Activated T-cell treated with anti-CD3 and anti-CD28 coated beads, Interleukin-2, amount 50 U/mL, for 24 hours (primary cell): ENCODE measurements at places on chromosomes 7 and 10.

DNA sequence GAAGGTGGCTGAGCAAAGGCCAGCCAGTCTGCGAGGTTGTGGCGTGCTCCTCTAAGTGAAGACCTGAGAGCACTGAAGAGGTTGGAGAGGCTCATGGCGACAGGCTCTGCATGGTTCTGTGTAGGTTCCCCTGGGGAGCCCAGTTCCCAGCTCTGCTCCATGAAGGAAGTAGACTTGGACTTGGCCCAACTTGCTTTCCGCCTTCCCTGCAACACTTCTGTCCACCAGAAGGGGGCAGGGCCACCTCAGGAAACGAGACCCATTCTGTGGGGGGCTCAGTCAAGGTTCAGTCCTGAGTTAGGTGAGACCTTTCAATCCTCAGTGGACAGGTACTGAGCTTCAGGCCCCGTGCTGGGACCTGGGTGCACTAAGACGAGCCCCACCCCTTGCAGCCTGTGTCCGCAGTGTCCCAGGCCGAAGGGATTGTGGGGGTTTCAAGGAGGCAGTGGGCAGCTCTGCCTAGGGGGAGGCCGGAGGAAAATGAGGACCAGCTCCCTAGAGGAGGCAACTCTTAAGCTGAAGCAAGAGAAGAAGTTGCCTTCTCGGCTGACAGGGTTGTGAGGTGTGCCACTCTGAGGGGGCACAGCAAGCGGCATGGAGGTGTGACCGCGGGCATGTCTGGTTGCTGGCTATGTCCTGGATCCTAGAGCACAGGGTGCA lies 15.0 kb upstream of the PCBD1 start:
- peak; percentile 61 for DNase-seq
- H3K36me3 ChIP-seq, result no peaks in the 10 kb centered on the region
- H3K4me1 ChIP-seq, result no peaks in the 10 kb centered on the region
- peaks cover 7% of the 10 kb centered on the region for H3K27me3 ChIP-seq

DNA sequence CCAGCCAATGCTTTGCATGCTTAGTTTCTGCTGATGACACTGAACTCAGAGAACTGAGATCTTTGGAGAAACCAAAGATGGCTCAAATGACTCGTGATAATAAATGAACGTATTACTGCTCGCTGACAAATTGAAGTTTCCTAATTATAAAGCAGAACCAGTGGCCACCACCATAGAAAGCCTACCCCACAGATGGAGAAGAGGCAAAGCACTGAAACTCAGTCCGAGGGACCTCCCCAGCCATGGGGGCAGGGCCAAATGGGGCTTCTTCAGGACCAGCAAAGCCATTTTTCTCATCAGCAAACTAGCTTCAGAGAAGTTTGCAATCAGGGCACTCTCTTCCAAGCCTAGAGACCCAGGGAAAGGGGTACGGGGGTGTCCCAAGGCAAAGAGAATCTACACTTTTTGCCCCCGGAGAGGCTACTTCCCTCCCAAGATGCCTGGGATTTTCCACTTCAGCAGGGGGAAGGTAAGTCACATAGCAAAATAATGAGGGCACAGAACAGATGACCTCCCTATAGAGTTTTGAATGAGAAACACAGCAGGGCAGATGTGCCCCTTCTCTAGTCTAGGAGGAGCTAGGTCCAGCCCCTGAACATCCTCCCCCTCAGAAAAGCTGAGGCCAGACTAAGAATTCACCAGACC lies 4.3 kb upstream of the IL6 start:
- peaks cover 18% of the 10 kb centered on the region for H3K4me1 ChIP-seq
- no peak overlapping the region for H3K27ac ChIP-seq
- DNase-seq, result no peak
- no peak overlapping the region for H3K4me3 ChIP-seq
- H3K27me3 ChIP-seq, result peaks cover 34% of the 10 kb centered on the region
- H3K36me3 ChIP-seq, result no peaks in the 10 kb centered on the region

- H3K4me1 ChIP-seq, result peaks cover 3% of the 10 kb centered on the region
- H3K4me3 ChIP-seq, result no peak overlapping the region
- H3K27ac ChIP-seq, result no peak overlapping the region
- no peak for DNase-seq
Measured at GRCh38 chr7:29485339-29486190, 78.1 kb upstream of the PRR15 start.

- no peak for DNase-seq
- H3K4me1 ChIP-seq, result no peaks in the 10 kb centered on the region
- no peaks in the 10 kb centered on the region for H3K36me3 ChIP-seq
- H3K27ac ChIP-seq, result no peak overlapping the region
Measured at GRCh38 chr10:17915181-17915580, 36.5 kb upstream of the SLC39A12 start.

GRCh38 chr7:121429798-121430197 lies 33.7 kb upstream of the FAM3C start:
- H3K27ac ChIP-seq, result no peak overlapping the region
- no peak for DNase-seq
- H3K27me3 ChIP-seq, result peaks cover 4% of the 10 kb centered on the region
- no peak overlapping the region for H3K4me3 ChIP-seq

DNA sequence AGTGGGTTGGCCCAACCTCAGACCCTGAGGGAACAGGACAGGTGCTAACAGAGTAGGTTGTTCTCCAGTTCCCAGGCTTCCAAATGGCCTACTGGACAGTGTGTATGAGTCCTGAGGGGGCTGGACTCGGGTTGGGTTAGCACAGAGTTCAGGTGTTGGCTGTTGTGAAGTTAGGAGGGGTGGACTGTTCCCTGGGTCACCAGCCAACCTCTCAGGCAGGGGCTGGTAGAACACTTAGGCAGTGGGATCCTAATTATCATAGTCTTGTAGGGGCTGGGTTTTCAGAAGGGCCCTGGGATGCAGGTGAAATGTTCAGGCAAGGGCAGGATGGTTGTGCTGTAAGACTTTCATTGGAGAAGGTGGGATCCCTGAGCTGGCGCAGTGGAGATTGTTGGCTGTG lies 293.0 kb downstream of the ZWINT start:
- H3K27me3 ChIP-seq, result no peaks in the 10 kb centered on the region
- no peak overlapping the region for H3K4me3 ChIP-seq
- no peak for DNase-seq
- no peak overlapping the region for H3K27ac ChIP-seq
- no peaks in the 10 kb centered on the region for H3K36me3 ChIP-seq

DNA sequence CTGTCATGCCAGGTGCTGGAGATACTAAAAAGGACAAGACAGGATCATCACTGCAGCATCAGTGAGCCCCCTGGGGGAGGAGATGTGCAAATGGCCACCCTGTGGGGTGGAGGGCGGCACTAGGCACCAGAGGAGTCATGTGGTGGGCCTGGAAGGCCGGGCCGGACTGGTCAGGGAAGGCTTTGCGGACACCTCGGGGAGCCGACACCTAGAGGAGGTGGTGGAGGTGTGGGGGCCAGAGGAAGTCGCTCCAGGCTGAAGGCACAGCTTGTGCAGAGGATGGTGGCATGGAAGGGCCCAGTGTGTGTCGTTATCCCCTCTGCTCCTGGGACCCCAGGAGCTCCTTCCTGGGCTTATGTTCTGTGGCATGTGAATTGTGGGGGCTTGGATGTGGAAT lies 437.7 kb downstream of the RPS24 start:
- no peaks in the 10 kb centered on the region for H3K36me3 ChIP-seq
- no peak overlapping the region for H3K27ac ChIP-seq
- H3K4me3 ChIP-seq, result no peak overlapping the region
- no peaks in the 10 kb centered on the region for H3K27me3 ChIP-seq
- H3K4me1 ChIP-seq, result no peaks in the 10 kb centered on the region

GRCh38 chr10:76451911-76452310 lies 1020.5 kb downstream of the LRMDA start:
- no peaks in the 10 kb centered on the region for H3K4me1 ChIP-seq
- H3K4me3 ChIP-seq, result no peak overlapping the region
- H3K36me3 ChIP-seq, result no peaks in the 10 kb centered on the region
- H3K27ac ChIP-seq, result no peak overlapping the region
- no peak for DNase-seq

DNA sequence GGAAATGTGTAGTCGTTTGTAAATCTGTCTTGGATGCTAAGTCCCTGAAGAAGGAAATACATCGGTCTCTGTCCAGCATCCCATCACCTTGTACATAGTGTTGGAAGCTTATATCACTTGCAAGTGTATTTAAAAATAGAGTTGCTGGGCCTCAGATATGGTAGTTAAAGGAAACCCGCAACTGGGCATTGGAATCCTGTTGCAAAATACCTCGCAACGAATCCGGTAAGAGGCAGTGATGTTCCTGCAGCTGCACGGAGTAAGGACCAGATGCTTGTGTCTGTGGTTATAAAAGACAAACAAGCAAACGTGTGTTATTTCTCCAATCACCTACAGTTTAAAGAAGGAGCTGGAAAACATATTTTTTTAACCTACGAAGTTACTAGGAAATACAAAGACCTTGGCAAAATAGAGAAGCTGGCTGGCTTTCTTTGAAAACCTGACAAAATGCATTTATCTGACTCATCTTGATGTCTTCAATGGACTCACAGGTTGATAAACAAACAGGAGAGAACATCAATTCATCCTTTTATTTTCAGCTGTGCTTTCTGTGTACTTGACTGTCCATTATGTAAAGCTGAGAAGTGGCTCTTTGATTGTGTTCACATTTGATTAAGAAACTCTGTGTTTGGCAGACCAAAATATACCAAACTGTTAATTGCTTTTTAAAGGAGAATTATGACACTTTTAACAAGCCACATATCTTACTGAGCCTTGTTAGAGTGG lies 326.4 kb downstream of the SFMBT2 start:
- H3K27me3 ChIP-seq, result peaks cover 13% of the 10 kb centered on the region
- H3K4me1 ChIP-seq, result no peaks in the 10 kb centered on the region
- H3K4me3 ChIP-seq, result no peak overlapping the region
- DNase-seq, result no peak
- H3K36me3 ChIP-seq, result no peaks in the 10 kb centered on the region

DNA sequence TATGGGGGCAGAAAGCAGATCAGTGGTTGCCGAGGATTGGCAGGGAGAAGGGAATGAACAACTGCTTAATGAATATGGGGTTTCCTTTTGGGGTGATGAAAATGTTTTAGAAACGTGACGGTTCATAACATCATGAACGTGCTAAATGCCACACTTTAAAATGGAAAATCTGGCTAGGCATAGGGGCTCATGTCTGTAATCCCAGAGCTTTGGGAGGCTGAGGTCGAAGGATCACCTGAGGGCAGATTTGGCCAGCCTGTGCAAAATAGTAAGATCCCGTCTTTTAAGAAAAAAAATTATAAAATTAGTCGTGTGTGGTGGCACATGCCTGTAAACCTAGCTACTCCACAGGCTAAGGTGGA lies 3.1 kb downstream of the FAM3C start:
- no peak overlapping the region for H3K27ac ChIP-seq
- H3K36me3 ChIP-seq, result peaks cover 34% of the 10 kb centered on the region
- no peak overlapping the region for H3K4me3 ChIP-seq
- H3K4me1 ChIP-seq, result peaks cover 68% of the 10 kb centered on the region
- no peak for DNase-seq

- no peaks in the 10 kb centered on the region for H3K36me3 ChIP-seq
- H3K4me1 ChIP-seq, result peaks cover 2% of the 10 kb centered on the region
- peaks cover 25% of the 10 kb centered on the region for H3K27me3 ChIP-seq
Measured at GRCh38 chr10:104485632-104486031, 132.0 kb downstream of the CFAP58 start.

- DNase-seq, result no peak
- no peak overlapping the region for H3K4me3 ChIP-seq
- no peaks in the 10 kb centered on the region for H3K4me1 ChIP-seq
- no peak overlapping the region for H3K27ac ChIP-seq
Measured at GRCh38 chr10:36345807-36346206, 703.7 kb upstream of the FZD8 start.

DNA sequence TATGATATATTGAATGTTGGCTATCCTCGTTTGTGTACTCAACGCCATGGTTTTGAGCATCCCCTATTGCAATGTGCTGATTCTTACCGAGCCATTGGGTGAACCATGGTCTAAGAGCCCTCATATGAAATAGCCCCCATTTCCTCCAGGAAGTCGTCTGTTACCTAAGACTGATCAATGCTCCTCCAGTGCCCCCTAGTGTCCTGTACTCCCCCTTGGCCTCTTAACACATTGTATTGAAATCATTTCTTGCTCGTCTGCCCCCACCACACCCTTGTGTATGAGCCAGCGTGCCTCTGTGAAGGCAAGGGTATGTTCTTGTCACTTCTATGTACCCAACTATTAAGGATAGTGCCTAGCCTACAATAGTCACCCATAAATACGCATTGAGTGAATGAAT lies 11.2 kb upstream of the SLC35B4 start:
- H3K4me1 ChIP-seq, result no peaks in the 10 kb centered on the region
- no peak overlapping the region for H3K4me3 ChIP-seq

DNA sequence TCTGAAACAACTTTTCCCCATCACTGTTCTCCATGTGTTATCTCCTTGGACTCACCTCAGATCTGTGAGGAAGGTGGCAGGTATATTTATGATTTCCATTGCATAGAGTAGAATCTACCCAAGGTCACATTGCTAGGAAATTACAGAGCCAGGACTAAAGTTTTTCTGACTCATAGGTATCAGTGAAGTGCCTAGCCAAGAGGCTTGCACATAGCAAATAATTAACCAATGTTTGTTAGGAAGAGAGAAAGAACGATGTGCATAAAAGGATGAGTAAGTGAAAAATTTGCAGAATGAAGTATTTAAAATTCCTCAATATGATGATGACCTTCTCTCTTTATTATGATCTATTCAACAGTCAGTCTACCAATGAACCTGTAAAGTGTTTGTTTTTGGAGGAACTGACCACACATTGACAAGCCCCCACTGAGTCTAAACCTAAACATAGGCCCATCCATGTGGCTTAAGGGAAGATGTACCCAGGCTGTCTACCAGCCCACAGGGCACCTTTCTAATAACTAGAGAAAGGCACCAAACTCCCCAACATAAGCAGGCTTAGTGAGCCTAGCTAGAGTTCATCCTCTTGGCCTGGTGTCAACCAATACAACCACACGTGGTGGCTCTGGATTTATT lies 252.9 kb upstream of the ZMIZ1 start:
- H3K27me3 ChIP-seq, result peaks cover 7% of the 10 kb centered on the region
- DNase-seq, result no peak
- no peaks in the 10 kb centered on the region for H3K36me3 ChIP-seq
- H3K4me1 ChIP-seq, result no peaks in the 10 kb centered on the region
- H3K27ac ChIP-seq, result no peak overlapping the region

DNA sequence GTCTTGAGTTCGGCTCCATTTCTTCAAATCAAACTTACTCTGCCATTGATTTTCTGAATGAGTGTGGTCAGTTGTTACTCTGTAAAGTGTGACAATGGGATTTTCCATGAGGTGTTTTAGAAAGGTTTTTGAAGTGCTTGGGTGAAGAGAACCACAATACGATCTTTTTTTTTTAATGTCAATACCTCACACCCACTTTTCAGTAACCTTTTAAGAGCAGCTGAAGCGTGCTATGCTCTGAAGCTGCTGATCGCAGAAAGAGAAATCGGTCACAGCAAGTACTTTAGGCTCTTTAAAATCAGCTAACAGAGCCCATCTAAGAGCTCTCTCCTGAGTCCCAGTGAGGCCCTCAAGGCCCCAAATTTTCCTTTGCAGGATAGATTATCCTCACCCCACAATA lies 34.4 kb upstream of the YAE1 start:
- no peak for DNase-seq
- peaks cover 11% of the 10 kb centered on the region for H3K27me3 ChIP-seq
- no peaks in the 10 kb centered on the region for H3K36me3 ChIP-seq
- no peak overlapping the region for H3K27ac ChIP-seq
- no peak overlapping the region for H3K4me3 ChIP-seq
- no peaks in the 10 kb centered on the region for H3K4me1 ChIP-seq
